Gastroesophageal sphincter (tissue), 4 donors: ENCODE measurements at places on chromosomes 16 and 17. TPM values are rescaled to one million over a fixed set of nuclear protein-coding genes. Genes with fewer than 3 reads are reported as not detected.

GRCh38 chr16:82639263-82639662 lies 12.5 kb downstream of the CDH13 start:
- no peak for ATAC-seq

DNA sequence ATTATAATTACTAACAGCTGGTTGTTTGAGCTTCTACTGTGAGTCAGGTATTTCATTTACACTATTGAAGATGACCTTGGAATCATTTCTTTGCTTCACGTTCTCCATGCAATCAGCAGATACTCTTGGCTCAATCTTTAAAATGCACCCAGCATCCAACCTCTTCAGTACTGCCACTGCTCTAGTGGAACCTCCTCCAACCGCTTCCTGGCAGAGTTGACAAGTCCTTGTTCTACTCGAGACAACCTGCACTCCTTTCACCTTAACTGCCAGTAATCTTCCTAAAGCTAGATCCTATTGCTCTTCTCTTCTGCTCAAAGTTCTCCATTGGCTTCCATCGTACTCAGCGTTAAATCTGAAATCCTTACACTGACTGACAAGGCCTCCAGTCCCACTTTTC lies 86.5 kb downstream of the SYCE1L start:
- no peak for ATAC-seq

DNA sequence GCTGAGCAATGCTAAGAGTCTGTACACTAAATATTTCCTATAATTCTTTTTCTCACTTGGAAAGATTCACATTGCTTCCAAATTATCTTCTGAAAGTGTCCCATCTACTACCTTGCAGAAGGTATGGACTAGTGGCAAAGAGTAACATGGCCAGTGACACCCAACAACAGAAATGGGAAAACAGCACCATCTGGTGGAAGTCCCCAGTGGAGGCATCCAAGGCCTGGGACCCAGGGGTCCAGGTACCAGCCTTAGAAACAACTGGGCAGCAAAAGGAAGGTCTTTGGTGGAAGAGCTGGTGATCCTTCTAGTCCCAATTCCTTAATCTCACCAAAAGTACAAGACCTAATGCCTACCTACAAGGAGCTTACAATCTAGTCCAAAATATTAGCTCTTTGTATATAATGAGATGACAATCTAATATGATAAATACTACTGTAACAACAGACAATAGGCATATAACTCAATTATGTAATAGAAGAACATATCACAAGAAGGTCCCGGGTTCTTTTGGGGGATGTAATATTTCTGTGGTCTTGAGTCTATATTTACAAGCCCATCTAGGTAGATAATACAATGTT lies 55.3 kb downstream of the SKAP1 start:
- ATAC-seq = no peak

Gene SCGB1C2
- total RNA-seq = not detected

- no peak for ATAC-seq
Observed at GRCh38 chr16:10661737-10662136, 33.0 kb downstream of the TEKT5 start.

Gene SHCBP1
- total RNA-seq = 0.31 TPM

Gene TMEM114
- not detected for total RNA-seq

- ATAC-seq = no peak
Observed at GRCh38 chr17:80937462-80938381, 53.9 kb upstream of the CHMP6 start.

Gene AANAT
- not detected for total RNA-seq

Gene UMOD
- total RNA-seq = not detected

GRCh38 chr17:65558683-65559460 lies 2.6 kb downstream of the AXIN2 start:
- no peak for ATAC-seq

DNA sequence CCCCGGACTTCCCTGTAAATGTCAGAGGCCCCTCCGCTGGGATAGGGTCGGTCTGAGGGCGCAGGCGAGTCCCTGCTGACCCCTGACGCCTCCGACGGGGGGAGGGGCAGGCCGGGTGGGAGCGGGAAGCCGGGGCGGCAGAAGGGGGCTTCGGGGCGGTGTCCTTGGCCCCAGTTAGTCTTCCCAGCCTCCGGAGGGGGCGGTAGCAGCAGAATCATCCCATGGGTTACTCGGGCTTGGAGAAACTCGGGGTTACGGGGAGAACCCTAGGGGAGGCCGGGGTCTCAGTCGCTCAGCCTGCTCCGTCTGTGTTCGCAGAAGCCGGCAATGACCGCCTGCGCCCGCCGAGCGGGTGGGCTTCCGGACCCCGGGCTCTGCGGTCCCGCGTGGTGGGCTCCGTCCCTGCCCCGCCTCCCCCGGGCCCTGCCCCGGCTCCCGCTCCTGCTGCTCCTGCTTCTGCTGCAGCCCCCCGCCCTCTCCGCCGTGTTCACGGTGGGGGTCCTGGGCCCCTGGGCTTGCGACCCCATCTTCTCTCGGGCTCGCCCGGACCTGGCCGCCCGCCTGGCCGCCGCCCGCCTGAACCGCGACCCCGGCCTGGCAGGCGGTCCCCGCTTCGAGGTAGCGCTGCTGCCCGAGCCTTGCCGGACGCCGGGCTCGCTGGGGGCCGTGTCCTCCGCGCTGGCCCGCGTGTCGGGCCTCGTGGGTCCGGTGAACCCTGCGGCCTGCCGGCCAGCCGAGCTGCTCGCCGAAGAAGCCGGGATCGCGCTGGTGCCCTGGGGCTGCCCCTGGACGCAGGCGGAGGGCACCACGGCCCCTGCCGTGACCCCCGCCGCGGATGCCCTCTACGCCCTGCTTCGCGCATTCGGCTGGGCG lies 542 bp downstream of the GUCY2D start:
- no peak for ATAC-seq

GRCh38 chr17:68431661-68432071 lies 25.6 kb downstream of the WIPI1 start:
- no peak for ATAC-seq

DNA sequence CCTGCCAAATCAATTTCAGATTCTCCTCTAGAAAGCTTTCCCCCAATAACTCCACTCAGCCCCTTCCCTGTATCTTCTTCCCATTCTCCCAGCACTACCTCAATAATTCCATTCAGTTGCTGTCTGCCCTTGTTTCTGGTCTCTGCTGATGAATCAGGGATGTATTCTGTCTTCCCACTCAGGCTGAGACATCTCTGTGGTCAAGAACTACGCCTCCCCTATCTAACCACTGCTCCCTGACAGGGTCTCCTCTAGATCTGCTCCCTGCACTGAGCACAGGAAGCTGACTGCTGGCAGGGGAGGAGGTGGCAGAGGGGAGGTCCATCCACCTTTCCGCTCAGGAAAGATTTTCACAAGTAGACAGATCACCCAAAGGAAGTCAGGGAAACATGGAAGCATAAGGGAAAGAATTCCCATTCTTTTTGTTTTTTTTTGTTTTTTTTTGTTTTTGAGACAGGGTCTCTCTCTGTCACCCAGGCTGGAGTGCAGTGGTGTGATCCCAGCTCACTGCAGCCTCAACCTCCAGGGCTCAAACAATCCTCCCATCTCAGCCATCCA lies 16.9 kb upstream of the SP2 start:
- no peak for ATAC-seq

DNA sequence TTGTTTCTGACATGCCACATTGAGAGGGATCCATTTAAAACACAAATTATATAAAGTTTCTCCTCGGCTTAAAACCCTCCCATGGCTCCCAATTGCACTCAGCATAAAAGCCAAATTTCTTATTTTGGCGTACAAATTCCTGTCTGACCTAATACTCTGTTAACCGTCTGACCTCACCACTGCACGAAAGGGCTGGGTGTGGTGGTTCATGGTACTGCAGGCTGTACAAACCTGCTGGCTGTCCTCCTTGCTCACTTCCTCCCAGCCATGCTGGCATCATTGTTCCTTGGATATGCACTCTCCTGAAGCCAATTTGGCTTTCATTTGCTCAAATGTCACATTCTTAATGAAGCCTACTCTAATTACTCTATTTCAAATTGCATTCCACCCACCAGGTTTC lies 301.6 kb upstream of the C16orf82 start:
- no peak for ATAC-seq

- no peak for ATAC-seq
Observed at GRCh38 chr16:65845466-65846209, 520.9 kb upstream of the CDH5 start.

DNA sequence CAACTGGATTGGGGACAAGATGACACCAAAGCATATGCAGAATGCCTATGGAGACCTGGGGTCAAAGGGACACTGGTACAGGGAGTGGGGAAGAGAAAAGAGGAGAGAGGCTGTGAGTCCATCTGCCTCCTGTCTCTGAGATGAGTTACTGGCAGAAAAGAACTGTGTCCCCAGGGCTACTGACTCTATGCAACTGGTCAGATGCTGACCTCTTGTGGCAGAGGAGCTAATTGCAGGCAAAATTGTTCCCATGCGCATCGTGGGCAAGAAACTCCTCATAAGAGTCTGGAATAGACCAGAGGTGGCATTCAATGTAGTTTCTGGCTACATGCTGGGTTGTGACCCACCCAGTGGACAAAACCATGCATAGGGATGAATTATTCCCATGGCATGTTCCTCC lies 26.1 kb upstream of the MLKL start:
- ATAC-seq = no peak

- no peak for ATAC-seq
Observed at GRCh38 chr16:822174-822908, 21.8 kb upstream of the GNG13 start.

GRCh38 chr16:57191056-57191571 lies 5.0 kb downstream of the RSPRY1 start:
- ATAC-seq = no peak

GRCh38 chr16:27177031-27177774 lies 26.1 kb upstream of the KDM8 start:
- ATAC-seq = no peak

Gene NOG
- 3.2 TPM for total RNA-seq

DNA sequence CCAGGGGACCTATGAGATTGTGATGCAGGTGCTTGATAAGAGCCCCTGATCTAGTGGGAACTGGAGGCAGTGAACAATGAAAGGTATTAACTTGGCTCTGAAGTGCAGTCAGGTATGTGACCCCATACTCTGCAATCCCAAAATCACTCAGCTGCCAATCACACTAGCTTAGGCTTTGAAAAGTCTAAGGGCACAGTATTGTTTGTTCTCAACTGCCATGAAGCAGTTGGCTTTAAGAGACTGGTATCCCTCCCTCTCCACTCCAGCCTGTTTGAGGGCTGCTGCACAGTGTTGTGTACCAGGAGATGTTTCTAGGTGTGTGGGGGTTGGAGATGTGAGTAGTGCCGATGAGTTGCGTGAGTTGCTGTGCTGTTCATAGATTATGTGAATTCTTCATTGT lies 2.4 kb downstream of the YPEL2 start:
- no peak for ATAC-seq

DNA sequence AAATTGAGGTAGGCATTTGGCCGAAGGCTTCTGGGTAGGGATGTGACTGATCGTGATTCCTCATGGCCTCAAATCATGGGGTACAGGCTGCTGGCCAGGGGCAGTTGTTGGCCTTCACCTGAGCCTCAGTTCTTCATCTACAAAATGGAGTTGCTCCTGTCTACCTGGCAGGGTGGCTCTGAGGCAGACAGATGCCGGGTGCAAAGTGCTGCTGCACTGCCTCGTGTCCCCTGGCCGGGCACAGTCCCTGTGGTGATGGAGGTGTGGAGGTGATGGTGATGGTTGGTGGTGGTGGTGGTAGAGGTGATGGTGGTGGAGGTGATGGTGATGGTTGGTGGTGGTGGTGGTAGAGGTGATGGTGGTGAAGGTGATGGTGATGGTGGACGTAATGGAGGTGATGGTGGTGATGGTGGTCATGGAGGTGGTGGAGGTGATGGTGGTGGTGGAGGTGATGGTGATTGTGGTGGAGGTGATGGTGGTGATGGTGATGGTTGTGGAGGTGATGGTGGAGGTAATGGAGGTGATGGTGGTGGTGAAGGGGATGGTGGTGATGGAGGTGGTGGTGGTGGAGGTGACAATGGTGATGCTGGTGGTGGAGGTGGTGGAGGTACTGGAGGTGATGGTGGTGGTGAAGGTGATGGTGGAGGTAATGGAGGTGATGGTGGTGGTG lies 52.6 kb downstream of the RNF213 start:
- ATAC-seq = no peak

Gene WNT3
- total RNA-seq = 0.67 TPM

Gene SCN4A
- total RNA-seq = 0.15 TPM

- no peak for ATAC-seq
Observed at GRCh38 chr17:28282596-28282995, 36.4 kb upstream of the TMEM97 start.

- ATAC-seq = no peak
Observed at GRCh38 chr16:64094181-64094965, 1027.5 kb downstream of the CDH11 start.

- no peak for ATAC-seq
Observed at GRCh38 chr17:31522284-31522931, 130.9 kb downstream of the RAB11FIP4 start.

Gene KRT17
- 17.4 TPM for total RNA-seq

GRCh38 chr17:41907185-41907556 lies 11.6 kb downstream of the ACLY start:
- ATAC-seq = no peak

GRCh38 chr16:17224879-17225281 lies 245.9 kb downstream of the XYLT1 start:
- peak; percentile 84 for ATAC-seq
